ENCODE measurements at places on chromosomes 1 and 21. TPM values are rescaled to one million over a fixed set of nuclear protein-coding genes. Genes with fewer than 3 reads are reported as not detected.

DHX9 gene
- 58.5 TPM for polyA plus RNA-seq

SYDE2 gene
- not detected for polyA plus RNA-seq

DENND2C gene
- 0.06 TPM for polyA plus RNA-seq

ARID4B gene
- polyA plus RNA-seq: 15.4 TPM

RERE gene
- polyA plus RNA-seq: 3.8 TPM

NID1 gene
- 6.8 TPM for polyA plus RNA-seq

PBXIP1 gene
- polyA plus RNA-seq: 24.0 TPM

ANXA9 gene
- polyA plus RNA-seq: 1.4 TPM

SPRR2B gene
- polyA plus RNA-seq: not detected

GPR157 gene
- 1.3 TPM for polyA plus RNA-seq

RPTN gene
- not detected for polyA plus RNA-seq

GRCh38 chr1:208374391-208374941 lies 130.3 kb upstream of the PLXNA2 start:
- no peaks in the 10 kb centered on the region for H3K4me1 ChIP-seq
- DNase-seq: no peak
- H3K36me3 ChIP-seq: no peaks in the 10 kb centered on the region
- H3K4me3 ChIP-seq: no peak overlapping the region
- H3K27me3 ChIP-seq: no peaks in the 10 kb centered on the region

DNA sequence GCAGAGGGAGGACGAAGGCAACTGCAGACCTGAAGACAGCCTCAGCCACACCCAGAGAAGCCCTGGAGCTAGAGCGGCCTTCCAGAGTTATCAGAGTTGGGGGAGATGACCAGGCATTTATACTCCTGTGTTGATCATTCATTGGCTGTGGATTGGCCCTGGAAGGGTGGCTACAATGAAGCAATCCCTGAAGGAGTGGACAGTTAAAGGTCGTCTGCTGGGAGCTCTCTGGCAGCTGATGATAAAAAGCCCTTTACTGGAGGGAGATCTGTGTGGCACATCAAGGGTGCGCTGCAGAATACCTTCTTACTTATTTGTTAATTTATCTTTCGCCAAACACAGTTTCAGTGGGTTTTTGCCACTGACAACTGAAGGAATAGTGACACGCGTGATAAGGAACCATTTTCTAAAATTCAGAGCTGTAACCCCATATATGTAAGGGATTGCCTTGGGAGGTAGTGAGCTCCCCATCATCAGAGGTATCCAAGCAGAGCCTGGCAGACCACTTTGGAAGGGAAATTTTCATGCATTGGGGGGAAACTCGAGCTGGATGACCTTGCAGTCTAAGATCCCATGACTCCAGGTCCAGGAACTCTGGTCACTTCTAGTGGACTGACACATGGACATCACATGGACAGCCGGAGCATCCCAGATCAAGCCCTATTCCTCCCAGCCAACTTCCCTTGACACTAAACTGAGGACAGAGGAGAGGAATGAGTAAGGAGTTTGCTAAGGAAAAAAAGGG lies 126.4 kb upstream of the GADD45A start:
- peaks cover 40% of the 10 kb centered on the region for H3K4me1 ChIP-seq
- no peak overlapping the region for H3K27ac ChIP-seq
- no peaks in the 10 kb centered on the region for H3K27me3 ChIP-seq

GRCh38 chr1:56496158-56496557 lies 83.2 kb downstream of the PLPP3 start:
- peaks cover 18% of the 10 kb centered on the region for H3K4me1 ChIP-seq
- no peak for DNase-seq
- H3K27ac ChIP-seq: peak overlapping the region; percentile 7

DNA sequence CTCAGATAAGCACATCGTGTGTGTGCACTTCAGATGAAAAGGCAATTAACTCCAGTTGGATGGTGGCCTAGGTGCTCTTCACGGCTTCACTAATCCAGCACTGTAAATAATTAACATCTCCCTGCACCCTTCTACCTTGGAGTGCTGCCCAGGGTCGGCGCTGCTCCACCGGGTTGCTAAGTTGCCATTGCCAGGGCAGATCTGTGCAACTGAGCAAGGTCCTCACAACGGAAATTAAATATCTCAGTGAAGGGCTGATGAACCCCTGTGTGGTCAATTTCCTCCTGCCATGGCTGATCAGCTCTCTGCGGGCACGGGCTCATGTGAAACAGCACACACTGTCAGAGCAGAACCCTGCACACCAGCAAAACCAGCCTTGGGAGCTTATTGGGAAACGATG lies 63.2 kb downstream of the SYDE2 start:
- no peaks in the 10 kb centered on the region for H3K36me3 ChIP-seq
- H3K27me3 ChIP-seq: no peaks in the 10 kb centered on the region
- no peak overlapping the region for H3K4me3 ChIP-seq
- no peak overlapping the region for H3K27ac ChIP-seq
- H3K4me1 ChIP-seq: no peaks in the 10 kb centered on the region
- DNase-seq: no peak

DNA sequence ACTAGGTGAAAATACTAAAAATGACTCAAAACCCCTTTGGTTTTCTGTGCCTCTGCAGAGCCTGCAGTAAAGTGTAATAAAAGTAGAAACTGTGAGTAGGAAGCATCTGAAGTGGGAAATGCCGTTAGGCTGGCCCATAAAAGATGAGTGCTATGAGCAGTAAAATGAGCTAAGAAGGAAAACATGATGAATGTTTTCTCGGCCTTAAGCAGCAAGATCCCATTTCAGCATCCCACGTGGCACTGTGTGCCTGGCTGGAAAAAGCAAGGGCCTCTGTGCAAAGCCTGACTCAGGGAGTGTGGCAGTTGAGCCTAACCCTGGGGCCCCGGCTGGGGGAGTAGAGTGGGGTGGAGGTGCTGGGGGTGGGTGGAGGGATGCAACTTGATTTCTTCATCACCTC lies 109.5 kb downstream of the TBX15 start:
- H3K4me3 ChIP-seq: no peak overlapping the region
- H3K27ac ChIP-seq: no peak overlapping the region
- H3K4me1 ChIP-seq: no peaks in the 10 kb centered on the region
- no peaks in the 10 kb centered on the region for H3K36me3 ChIP-seq
- no peaks in the 10 kb centered on the region for H3K27me3 ChIP-seq

DNA sequence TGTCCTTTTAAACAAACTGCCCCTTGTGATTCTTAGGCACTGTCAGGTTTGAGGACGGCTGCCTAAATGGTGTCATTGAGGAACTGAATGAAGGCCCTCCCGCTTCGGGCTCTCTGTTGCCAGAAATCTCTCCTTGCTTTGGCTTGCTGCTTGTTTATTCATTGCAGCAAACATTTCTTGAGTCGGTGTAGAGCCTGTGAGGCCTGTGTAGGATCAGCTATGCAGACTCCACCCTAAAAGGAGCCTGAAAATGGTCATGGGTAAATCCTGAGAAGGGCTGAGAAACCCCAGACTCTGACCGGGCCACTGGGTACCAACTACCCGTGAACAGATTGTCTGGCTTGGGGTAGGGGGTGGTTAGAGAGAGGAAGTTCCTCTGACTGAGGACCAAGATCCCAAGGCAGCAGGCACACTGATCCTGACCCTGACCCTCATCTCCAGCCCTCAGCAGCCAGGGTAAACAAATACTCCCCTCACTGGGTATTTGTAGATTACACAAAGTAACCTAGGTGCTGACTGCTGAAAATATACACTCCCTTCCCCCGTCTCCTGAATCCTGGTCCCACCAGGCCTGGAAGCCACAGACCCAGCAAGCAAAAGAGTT lies 3.1 kb downstream of the IL6R start:
- H3K4me3 ChIP-seq: peak overlapping the region; percentile 90
- no peaks in the 10 kb centered on the region for H3K27me3 ChIP-seq
- peaks cover 89% of the 10 kb centered on the region for H3K4me1 ChIP-seq

- H3K4me1 ChIP-seq: peaks cover 73% of the 10 kb centered on the region
- H3K4me3 ChIP-seq: no peak overlapping the region
- H3K27me3 ChIP-seq: no peaks in the 10 kb centered on the region
- H3K36me3 ChIP-seq: no peaks in the 10 kb centered on the region
Measured at GRCh38 chr1:192939440-192939839, 119.7 kb downstream of the UCHL5 start.

GRCh38 chr1:182603646-182604174 lies 479 bp downstream of the RGS16 start:
- H3K27me3 ChIP-seq: peaks cover 13% of the 10 kb centered on the region
- no peak for DNase-seq
- H3K4me3 ChIP-seq: peak overlapping the region; percentile 5
- H3K27ac ChIP-seq: no peak overlapping the region
- peaks cover 11% of the 10 kb centered on the region for H3K4me1 ChIP-seq
- no peaks in the 10 kb centered on the region for H3K36me3 ChIP-seq

DNA sequence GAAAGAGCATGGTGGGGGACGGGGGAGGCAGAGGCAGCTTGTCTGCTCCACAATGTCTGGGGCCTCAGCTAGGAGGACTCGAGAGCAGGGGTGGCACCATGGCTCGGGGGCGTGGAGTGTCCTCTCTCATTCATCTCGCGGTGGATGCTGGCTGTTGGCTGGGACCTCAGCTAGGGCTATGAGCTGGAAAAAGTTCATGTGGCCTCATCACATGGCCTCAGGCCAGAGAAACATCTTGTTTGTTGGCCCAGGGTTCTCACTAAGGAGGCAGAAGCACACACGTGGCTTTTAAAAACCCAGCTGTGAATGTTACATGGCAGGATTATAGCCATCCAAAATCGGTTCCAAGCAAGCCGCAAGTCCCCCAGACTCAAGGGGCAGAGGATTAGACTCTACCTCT lies 6.2 kb upstream of the CENPS start:
- H3K4me3 ChIP-seq: no peak overlapping the region
- H3K27ac ChIP-seq: no peak overlapping the region
- H3K27me3 ChIP-seq: no peaks in the 10 kb centered on the region
- H3K4me1 ChIP-seq: peaks cover 18% of the 10 kb centered on the region

- no peak overlapping the region for H3K27ac ChIP-seq
- peaks cover 4% of the 10 kb centered on the region for H3K4me1 ChIP-seq
- H3K36me3 ChIP-seq: no peaks in the 10 kb centered on the region
- H3K27me3 ChIP-seq: peaks cover 32% of the 10 kb centered on the region
- H3K4me3 ChIP-seq: no peak overlapping the region
Measured at GRCh38 chr1:116904791-116905320, 4.9 kb upstream of the PTGFRN start.

DNA sequence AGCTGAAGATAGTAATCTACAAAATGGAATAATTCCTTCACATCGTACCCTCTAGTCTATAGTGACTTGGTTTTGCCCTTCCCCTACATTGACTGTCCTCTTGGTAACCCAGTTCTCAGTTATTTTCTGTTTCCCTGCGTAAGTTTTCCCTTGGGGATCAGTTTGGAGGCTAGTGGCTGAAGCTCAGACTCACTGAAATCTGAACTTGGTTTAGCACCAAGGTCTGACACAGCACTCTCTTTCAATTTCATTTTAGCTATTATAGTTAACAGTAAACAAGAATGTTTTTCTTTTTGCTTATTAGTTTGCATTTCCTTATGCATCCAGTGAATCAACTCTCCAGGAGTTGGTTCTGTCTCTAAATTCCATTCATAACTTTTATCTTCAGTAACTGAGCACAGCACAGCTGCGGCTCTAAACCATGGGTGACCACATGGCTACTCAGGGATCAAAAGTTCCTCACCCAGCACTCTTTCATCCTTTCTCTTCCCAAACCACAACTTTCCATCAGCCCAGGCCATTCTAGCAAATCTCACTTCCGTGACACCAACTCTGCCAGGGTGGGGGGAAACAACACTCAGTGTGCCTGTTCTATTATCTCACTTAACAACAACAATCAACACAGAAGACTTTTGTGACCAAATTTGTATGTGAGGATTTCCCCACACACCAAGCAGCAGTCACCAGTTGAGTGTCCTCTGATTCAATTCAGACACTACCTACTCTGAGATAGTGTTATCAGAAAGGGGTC lies 17.6 kb upstream of the IFI6 start:
- H3K27ac ChIP-seq: no peak overlapping the region
- H3K4me1 ChIP-seq: no peaks in the 10 kb centered on the region
- H3K4me3 ChIP-seq: no peak overlapping the region

DNA sequence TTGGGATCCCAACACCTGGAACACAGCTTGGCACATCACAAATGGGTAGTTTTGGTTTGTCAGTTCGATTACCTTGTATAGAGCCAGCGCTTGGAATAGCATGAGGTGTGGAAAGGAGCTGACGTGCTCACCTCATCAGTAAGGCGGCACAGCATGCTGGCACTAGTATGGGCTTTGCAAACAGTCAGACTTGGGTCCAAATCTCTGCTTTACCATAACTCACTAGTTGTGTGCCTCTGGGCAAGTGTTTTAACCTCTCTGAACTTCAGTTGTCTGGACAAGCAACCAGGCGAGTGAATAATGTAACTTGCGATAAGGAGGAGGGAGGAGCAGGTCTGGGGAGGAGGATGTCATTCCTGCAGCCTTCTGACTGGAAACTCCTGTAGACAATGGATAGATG lies 26.3 kb upstream of the NEK2 start:
- H3K4me1 ChIP-seq: peaks cover 15% of the 10 kb centered on the region
- H3K27me3 ChIP-seq: no peaks in the 10 kb centered on the region
- H3K27ac ChIP-seq: no peak overlapping the region

Data from CD14-positive monocyte (primary cell).